ENCODE measurements at places on chromosomes 6 and 20.

- no peak for DNase-seq
Measured at GRCh38 chr6:135004399-135004798, 50.2 kb downstream of the HBS1L start.

- DNase-seq: no peak
Measured at GRCh38 chr20:37954626-37955025, 51.7 kb downstream of the VSTM2L start.

DNA sequence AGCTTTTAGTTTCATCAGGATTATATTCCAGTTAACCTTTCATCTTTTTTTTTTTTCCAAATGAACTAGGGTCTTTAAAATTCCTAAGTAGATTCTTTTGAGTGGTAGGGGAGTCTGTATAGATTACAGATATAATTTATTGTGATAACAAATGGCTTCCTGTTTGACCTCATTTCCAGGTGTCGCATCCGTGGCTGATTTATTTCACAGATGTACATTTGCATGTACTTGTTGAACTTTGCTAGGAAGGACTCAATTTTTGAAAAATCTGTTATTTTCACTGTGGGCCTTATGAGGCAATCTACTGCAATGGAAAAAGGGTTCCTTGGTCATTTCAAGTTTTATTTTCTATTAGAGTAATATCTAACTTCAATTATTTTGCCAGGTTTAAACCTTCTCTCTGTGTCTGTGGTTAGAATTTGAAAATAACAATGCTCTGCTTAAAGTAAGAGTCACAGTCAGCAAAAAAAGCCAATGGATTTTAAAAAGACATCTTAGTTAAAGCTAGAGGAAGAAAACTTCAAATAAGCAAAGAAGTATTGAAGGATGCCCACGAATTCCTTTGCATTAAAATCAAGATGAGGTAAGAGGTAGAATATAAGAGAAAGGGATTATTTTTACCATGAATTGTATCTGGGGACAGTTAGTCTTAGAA lies 57.9 kb downstream of the SAMD5 start:
- no peak for DNase-seq

GRCh38 chr6:157791450-157791849 lies 31.6 kb upstream of the SNX9 start:
- DNase-seq: no peak
